ENCODE measurements at places on chromosomes 6 and 20.

GRCh38 chr6:44012078-44012493, 115.2 kb downstream of the MRPL14 start:
- DNase-seq = no peak

DNA sequence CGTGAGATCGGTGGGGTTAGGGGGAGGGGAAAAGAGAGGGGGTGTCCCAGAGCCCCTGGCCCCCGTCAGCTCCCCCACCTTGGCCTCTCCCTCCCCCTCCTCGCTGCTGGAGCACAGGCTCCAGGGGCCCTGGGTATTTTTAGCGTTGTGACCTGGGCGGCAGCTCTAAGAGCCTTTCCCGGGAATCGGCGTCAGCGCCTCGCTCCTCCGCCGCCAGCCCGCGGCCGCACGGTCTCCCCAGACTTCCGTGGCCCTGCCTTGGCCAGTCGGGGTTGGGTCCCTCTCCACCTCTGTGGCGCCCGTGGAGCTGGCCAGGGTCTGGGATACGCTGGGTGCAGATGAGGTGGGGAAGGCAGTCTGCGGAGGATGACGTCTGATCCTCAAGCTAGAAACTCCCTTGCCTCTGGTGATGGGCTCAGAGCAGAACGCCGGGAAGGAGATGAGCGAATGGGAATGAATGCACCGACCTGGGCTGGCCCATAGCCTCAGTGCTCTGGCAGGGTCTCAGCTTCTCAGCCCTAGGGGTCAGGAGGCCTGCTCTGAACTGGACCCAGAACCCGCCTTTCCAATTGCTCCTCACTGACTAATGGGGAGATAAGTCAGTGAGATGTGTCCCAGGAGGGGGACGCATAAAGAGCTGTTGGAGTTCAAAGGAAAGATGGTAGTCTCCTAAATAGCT, 883 bp upstream of the DBNDD2 start:
- DNase-seq = no peak

DNA sequence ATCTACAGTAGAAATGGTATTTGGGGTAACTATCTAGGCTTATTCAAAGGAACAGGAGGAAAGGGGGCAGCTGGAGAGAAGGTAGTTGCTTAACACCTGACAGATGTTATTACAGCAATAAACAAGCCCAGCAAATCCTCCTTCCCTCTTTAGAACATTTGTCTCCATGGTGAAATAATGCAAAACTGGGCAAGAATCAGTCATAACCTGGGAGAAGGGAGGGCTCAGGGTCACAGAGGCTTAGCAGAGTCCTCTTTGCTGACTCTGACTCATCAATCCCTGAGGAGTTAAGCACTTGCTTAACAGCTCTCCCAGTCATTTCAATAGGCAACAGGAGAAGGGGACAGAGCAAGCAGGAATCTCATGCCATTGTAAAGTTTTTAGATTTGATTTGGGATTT, 230.3 kb downstream of the IBTK start:
- DNase-seq = no peak

- no peak for DNase-seq
Measured at GRCh38 chr6:152453421-152453820, 183.7 kb downstream of the SYNE1 start.

DNA sequence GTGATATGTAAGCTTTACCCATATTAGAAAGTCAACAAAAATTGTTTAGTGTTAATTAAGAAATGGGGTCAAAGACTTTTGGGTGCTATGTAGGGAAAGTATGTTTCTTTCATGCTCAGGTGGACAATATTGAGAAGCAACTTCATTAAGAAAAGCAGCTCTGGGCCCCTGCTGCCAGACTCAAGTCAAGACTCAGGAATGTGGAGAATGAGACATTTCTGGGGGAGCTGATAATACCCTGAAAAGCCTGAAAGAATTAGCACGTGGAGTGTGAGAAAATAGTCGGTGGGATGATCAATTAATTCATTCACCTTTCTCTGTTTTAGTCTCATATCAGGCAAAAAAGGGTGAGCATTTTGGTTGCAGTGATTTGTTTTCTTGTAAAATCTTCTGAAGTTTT, 175.1 kb upstream of the IMPG1 start:
- no peak for DNase-seq

All from effector CD4-positive, alpha-beta T cell (primary cell).